Hepatocyte (in vitro differentiated cells): ENCODE measurements at places on chromosomes 12 and 14. TPM values are rescaled to one million over a fixed set of nuclear protein-coding genes. Genes with fewer than 3 reads are reported as not detected.

- H3K4me3 ChIP-seq, result no peak overlapping the region
- H3K4me1 ChIP-seq, result no peaks in the 10 kb centered on the region
- no peaks in the 10 kb centered on the region for H3K27me3 ChIP-seq
Observed at GRCh38 chr12:102740141-102740955, 176.7 kb downstream of the PAH start.

USP44 gene
- total RNA-seq, result 0.32 and 0.80 TPM in 2 replicates

DNA sequence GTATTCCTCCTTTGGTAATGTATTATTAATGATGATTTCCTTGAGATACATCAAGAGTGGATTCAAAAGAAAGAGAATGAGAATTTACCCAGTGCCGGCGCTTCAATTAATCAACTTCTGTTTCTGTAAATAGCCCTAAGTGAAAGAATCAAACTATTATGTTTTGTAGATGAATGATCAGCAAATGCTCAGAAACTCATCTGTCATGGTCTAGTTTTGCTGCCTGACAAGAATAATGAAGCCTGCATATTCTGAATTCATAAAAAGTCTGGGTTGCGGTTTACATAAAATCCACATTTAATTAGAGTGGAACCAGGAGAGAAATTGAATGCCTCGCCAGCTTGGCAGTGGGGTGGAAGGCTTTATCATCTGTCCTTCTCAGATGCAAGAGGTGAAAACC is 325.3 kb downstream of the GALC start:
- no peaks in the 10 kb centered on the region for H3K27me3 ChIP-seq
- no peaks in the 10 kb centered on the region for H3K36me3 ChIP-seq
- no peaks in the 10 kb centered on the region for H3K4me1 ChIP-seq

GPR132 gene
- 0.24 and 0.83 TPM in 2 replicates for total RNA-seq

DNA sequence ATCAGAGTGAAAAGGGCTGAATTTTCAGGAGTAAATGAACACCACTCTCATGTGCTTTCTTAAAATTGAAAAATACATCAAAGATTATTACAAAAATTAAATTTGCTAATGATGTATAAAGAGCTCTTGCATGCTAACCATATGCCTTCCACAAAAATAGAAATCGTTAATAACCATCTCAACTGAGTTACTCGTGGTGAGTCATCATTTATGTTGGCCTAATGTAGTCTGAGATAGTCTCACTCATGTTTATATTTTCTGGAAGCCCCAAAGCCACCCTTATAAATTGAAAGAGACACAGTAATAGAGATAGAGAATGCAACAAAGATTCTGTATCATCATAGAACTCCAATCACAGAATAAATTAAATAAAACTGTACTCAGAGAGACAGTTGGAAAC is 131.2 kb downstream of the KCNH5 start:
- DNase-seq, result no peak
- no peaks in the 10 kb centered on the region for H3K36me3 ChIP-seq
- no peaks in the 10 kb centered on the region for H3K27me3 ChIP-seq
- H3K4me1 ChIP-seq, result no peaks in the 10 kb centered on the region
- H3K4me3 ChIP-seq, result no peak overlapping the region

GRCh38 chr12:6866163-6866919 is 990 bp upstream of the TPI1 start:
- no peak overlapping the region for H3K4me3 ChIP-seq
- H3K4me1 ChIP-seq, result peaks cover 15% of the 10 kb centered on the region
- no peaks in the 10 kb centered on the region for H3K36me3 ChIP-seq
- H3K27ac ChIP-seq, result peak overlapping the region; percentile 72

- peak; percentile 44 for DNase-seq
- no peak overlapping the region for H3K27ac ChIP-seq
- no peaks in the 10 kb centered on the region for H3K4me1 ChIP-seq
- no peaks in the 10 kb centered on the region for H3K27me3 ChIP-seq
Observed at GRCh38 chr14:57692671-57693070, 173.2 kb downstream of the SLC35F4 start.

GRCh38 chr12:129776977-129777667 is 126.7 kb downstream of the TMEM132D start:
- no peak for DNase-seq
- no peak overlapping the region for H3K27ac ChIP-seq
- H3K4me1 ChIP-seq, result no peaks in the 10 kb centered on the region
- no peaks in the 10 kb centered on the region for H3K36me3 ChIP-seq

DNA sequence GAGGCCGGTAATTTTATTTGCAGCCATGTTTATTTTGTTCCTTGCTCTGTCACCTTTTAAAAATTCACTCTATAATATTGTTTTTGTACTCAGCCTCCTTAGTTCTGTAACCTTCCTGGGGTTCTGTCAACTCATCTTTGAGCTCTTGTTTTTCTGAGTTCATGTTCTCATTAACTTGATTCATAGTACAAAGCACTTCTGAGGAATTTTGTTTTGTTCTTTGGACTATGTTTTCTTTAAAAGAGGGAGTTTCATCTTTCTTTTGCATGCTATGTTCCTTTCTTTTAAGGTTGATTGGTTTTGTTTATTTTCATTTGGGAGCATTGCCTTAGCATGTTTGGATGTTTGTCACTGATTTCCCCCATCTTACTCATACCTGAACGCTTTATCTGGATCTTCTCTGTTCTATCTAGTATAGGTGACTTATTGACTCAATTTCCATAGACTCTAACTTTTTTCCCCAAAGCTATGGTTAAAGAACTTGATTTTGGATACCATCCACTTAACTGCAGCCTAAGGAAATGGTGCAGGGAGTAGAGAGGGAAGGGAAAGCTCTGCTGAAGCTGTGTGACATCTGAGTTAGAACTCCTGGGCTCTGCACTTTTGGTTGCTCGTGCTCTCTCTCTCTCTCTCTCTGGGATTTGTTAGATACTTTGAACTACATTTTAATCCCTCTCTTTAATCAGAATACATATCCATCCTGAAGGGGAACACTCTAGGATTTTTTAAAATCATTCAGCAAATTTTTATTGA is 268.5 kb downstream of the PAWR start:
- DNase-seq, result no peak
- no peaks in the 10 kb centered on the region for H3K27me3 ChIP-seq
- no peaks in the 10 kb centered on the region for H3K36me3 ChIP-seq
- H3K4me3 ChIP-seq, result no peak overlapping the region
- peaks cover 26% of the 10 kb centered on the region for H3K4me1 ChIP-seq
- H3K27ac ChIP-seq, result peak overlapping the region; percentile 56
